Osteocyte (in vitro differentiated cells): ENCODE measurements at places on chromosomes 7 and 10. TPM values are rescaled to one million over a fixed set of nuclear protein-coding genes. Genes with fewer than 3 reads are reported as not detected.

- no peak for DNase-seq
These were observed 36.2 kb downstream of the NOLC1 start for GRCh38 chr10:102188298-102188940.

GRCh38 chr10:8331896-8332729 lies 277.6 kb downstream of the GATA3 start:
- no peak for DNase-seq

GRCh38 chr7:144594580-144594979 lies 191.1 kb upstream of the NOBOX start:
- no peak for DNase-seq

GRCh38 chr7:74138945-74139843 lies 35.0 kb upstream of the EIF4H start:
- no peak for DNase-seq

GRCh38 chr7:99739699-99740572 lies 4.9 kb upstream of the CYP3A7 start:
- DNase-seq: no peak

DNA sequence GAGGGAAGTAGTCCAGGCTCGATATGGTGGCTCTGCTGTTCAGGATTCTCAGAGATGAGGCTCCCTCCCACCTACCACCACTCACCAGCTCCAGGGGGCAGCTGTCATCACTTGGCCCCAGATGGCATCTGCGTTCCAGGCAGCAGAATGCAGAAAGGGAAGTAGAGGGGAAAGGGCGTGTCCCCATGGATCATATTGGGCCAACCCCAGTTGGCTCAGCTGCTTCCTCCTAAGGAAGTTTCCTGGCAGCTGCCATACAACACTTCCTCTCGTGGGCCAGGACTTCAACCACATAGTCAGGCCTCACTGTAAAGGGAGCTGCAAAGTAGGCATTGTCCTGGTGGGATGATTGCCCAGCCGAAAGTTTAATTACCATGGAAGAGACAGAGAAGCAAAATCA lies 1.6 kb upstream of the TEX36 start:
- DNase-seq: no peak

DNA sequence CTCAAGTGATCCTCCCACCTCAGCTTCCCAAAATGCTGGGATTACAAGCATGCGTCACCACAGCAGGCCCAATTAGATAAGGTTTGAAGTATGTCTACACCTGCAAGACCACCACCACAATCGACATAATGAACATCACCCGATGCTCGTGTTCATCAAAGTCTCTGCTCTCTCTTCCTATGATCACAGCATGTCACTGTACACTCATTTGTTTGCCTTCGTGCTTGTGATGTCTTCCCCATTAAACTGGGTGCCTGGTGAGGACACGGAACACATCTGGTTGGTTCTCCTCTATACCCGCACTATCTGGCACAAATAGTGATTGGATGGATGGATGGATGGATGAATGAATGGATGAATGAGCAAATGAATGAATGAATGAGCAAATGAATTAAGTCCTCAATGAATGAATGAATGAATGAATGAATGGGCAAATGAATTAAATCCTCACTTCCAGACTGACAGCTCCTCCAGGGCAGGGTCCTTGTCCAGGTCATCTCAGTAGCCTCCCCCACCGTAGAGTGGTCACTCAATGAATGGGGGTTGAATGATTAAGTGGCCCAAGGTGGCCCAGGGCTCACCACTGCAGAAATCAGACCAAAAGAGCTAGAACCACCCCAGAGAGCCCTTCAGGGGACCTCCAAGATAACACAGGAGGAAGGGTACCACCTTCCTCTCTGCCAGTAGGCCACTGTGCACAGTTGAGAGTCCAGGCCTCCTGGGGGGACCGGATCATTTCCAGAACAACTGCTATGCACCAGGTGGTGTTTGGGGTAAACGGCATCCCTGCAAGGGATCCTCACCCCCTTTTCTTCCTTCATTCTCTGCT lies 101.9 kb upstream of the TNRC18 start:
- DNase-seq: no peak

ANKRD2 gene
- total RNA-seq: not detected in 2 replicates

ADARB2 gene
- total RNA-seq: 35.0 and 38.7 TPM in 2 replicates
